ENCODE measurements at places on chromosomes 16 and 17.

GRCh38 chr17:77441130-77441920 lies 300.6 kb downstream of the SEC14L1 start:
- no peak for DNase-seq

- no peak for DNase-seq
Observed at GRCh38 chr17:80755650-80756405, 211.2 kb downstream of the RPTOR start.

DNA sequence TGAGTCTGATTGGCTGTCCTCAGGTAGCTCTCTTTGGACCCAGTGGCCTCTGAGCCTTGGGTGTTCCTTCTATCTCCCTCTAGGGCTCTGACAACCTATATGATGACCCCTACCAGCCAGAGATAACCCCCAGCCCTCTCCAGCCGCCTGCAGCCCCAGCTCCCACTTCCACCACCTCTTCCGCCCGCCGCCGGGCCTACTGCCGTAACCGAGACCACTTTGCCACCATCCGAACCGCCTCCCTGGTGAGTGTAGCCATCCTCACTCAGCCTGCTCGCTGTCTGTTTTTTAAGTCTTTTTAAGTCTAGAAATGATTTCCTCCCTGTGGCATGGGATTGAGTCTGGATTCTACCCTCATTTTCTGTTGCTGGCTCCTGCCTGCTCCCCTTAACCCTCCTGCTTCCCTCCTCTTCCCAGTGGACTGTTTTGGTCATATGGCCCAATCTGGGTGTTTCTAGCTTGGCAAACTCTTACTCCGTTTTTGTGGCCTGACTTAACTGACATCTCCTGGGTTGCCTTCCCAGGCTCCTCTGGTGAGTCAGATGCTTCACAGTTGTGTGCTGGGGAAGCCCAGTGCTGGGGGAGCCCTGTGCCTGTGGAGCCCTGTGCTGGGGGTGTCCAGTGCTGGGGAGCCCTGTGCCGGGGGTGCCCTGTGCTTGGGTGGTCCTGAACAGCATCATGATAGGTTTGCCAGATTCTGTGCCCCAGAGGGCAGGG lies 9.9 kb downstream of the TAOK2 start:
- no peak for DNase-seq

- no peak for DNase-seq
Observed at GRCh38 chr16:72036098-72036497, 18.2 kb upstream of the HP start.

DNA sequence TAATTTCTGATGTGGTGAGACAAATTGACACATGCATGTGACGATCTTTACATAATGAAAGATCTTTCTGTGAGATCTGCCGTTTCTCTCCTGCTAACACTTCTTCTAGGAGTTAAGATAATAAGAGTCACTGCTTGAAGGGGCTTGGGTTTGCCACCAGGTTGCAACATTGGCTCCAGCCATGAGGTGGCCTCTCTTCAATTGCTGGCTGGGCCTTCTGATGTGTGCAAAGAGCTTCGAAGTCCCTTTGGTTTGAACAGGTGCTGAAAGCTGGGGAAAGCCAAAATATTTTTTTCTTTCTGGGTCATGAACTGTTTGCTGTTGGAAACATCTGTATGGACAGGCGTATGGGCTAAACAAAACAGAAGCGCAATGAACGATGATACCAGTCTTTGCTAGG lies 204.1 kb upstream of the SALL1 start:
- no peak for DNase-seq

DNA sequence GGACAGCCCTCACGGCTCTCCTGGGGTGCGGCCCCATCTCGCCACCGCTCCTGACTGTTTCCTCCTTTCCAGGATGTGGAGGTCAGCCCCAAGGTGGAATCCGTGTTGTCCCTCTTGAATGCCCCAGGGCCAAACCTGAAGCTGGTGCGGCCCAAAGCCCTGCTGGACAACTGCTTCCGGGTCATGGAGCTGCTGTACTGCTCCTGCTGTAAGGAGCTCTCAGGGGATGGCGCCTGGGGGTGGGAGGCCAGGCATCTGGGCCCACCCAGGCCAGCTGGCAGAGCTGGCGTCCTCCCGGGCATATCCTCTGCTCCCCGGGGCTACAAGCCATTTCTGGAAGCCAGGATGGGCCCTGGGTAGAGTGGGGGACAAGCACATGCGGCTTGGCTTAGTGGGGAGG lies 13.2 kb downstream of the IL34 start:
- no peak for DNase-seq

GRCh38 chr17:78923660-78924453 lies 1.3 kb downstream of the TIMP2 start:
- peak; percentile 45 for DNase-seq

- DNase-seq = no peak
Observed at GRCh38 chr17:7203391-7203790, 16.2 kb downstream of the DLG4 start.

GRCh38 chr17:74413491-74413890 lies 18.4 kb upstream of the GPRC5C start:
- no peak for DNase-seq

- DNase-seq = no peak
Observed at GRCh38 chr16:12392585-12393091, 411.0 kb downstream of the CPPED1 start.

DNA sequence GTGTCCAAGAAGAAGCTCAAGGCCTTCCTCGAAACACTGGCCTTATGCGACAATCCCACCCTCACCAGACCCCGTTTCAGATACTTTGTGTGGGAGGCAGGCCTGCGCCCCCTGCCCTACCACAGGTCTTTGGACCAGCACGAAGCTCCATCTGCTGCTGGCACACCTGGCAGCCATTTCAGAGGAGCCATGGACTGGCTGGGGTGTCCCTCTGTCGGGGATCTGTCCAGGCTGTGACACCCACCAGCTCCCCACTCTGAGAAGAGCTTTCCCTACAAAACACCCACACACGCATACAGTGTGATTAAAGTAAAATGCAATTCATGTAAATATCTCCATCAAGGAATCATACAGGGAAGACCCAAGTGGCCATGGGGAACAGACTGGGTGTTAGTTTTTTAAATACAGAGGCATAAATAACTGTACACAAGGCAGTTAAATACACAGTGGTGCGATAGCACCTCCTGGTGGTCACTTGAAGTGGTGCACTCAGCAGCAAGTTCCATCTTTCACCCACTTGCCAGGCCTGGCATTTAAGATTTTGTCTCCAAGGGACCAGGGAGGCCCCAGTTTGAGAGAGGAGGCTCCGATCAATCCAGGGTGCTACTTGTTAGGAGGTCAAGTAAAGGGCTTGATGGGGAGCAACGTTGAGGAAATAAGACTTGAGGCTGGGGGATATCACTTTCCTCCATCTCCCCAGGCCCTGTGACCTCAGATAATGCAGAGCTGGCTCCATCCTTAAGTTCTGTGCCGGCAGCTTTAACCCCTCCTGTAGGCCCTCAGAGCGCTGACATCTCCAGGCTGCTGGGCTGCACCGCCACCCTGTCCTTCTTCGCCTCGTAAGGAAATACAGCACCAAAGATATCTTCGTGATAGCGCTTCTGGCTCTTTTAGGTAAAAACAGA lies 43.6 kb downstream of the NOS2 start:
- DNase-seq = peak; percentile 40

DNA sequence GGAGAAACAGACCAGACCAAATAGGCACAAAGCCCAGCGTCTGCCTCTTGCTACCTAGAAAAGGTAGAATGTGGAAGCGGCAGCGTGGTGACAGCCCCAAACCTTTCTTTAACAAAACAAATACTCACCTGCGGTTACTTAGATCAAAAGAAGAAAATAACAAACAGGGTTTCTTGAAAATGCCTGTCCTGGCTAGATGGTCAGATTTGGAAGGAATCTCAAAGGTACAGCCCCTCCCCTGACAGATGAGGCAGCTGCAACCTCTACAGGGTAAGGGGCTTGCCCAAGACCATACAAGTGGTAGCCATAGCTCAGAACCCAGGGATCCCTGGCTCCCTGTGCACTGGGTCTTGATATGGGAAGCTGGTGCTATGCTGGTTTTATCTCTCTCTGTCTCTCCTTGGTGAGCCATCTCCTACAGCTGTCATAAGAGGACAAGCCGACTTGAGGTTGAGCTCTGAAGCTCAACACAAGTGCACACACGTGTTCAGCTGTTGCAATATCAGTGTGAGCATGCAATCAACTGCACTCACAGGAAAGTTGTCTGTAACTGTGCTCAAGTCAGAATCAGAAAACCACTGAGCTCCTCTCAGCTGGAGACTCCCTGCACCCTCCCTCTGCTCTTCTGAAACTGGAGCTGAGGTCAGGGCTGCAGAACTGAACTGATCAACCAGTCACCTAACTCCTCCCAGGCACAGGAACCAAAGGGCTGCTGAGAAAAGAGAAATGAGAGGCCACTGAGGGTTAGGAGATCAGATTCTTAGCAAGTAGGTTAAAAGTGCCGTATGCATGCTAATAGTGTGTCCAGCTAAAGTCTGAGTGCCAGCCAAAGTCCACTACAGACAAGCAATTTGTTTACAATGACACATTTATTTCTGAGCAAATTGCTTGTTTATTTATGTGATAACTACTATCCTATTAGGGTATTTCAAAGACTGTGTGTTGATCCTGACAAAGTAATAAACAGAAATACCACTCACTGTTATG lies 6.1 kb upstream of the RNF157 start:
- no peak for DNase-seq

- no peak for DNase-seq
Observed at GRCh38 chr17:57739402-57740234, 5.5 kb downstream of the CCDC182 start.

GRCh38 chr17:75980188-75981018 lies 1.4 kb downstream of the TEN1 start:
- no peak for DNase-seq

GRCh38 chr17:78490673-78491072 lies 86.5 kb downstream of the DNAH17 start:
- DNase-seq = no peak

DNA sequence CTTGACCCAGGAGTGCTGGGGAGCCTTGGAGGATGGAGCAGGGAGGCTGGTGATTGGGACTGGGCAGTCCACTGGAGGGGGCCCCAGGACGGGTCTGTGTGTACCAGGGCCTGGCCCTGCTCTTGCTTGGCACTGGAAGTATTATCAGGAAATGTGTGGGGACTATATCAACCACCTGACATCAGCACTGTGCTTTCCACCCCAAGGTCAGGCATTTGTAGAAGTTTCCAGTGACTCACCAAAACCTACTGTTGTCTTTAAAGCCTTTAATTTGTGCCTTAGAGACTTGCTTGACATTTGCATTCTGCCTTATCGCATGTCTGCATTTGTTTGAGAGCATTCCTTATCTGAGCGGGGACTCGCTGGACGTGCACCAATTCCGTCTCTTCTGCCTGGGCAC lies 323.1 kb downstream of the FOXL1 start:
- DNase-seq = no peak

DNA sequence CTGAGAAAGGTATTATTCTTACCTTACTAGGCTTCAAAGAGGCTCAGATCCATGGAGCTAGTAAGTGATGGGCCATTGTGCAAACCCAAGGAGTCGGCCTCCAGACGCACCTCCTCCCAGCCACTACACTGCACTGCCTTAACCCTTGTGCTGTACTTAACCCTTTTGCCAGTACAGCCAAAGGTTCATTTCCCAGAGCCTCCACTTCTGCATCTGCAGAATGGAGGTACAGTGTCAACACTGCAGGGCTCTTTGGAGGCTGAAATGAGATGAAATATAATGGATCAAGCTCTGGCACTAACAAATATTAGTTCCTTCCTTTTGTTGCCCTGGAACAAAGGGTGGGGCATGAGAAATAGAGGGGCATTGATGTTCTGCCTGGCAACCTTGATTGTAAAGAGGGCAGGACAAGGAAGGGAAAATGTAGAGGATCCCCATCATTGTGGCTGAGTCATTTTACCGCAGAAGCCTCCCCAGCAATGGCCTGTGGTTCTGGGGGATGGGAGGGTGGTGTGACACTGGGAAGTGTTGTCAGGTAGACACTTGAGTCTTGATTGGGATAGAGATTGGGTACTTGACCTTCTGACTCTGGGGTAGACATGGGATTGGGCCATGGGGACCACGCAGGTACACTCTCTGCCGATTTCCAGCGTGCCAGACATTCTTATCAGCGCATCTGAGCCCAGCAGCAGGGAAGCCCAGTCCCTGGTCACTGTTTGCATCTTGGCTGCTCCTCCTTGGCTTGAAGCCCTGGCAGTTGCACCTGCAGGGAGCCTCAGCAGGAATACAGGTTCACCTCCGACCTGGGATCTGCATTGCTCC lies 84.0 kb downstream of the MSI2 start:
- DNase-seq = no peak

DNA sequence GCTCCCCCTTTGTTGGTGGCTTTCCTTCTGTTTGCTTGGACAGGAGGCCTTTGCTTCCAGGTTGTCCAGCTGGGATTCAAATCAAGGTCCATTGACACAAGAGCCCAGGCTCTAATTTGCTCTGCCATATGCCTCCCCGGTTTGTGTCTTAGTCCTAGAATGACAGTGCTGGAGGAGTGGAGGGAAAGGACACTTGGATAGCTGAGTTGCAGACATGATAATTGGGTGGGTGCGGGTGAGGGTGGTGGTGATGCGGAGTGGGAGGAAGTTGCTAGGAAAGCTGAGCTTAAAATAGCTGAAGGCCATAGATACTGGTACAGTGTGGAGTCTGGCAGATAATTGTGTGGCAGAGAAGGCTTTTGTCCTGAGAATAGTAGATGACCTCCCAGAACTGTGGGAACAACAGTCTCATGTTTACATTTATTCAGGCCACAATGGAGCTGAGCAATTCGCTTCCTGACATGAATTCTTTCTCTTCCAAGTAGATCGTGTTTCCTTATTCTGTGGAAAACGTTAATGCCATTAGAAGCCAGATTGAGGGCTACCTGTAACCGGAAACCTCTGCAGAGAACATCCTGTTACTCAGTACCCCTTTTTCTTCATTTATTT lies 23.8 kb downstream of the SEC14L1 start:
- DNase-seq = no peak

- no peak for DNase-seq
Observed at GRCh38 chr17:16529906-16530305, 37.9 kb upstream of the LRRC75A start.

DNA sequence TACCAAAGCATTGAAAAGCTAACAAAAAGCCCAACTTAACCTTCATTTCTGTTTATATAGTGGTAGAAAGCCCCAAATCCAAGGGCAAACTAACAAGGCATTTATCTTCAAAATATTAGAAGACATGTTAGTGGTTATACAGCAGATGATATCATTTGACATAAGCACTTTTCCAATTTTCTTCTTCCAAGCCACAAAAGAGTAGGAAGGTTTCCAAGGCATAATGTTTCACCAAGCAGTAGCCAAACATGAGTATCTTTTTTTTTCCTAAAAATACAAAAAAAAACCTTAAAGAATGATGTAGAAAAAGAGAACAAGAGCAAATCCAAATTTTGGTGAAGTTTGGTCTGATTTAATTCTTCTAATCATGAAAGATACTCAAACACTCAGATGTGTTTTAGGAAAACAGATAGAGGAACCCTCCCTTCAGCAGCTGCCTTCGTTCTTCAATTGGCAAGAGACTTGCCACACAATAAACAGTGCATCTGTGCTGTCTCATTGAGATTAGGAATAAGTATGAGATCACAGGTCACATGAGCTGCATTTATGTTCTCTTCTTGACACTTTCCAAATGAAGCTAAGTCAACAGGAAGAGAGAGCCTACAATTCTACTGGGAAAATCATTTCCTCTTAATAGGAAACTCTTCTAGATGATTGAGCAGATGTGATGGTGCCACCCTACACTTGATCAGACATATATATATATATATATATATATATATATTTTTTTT lies 106.7 kb downstream of the TTC19 start:
- no peak for DNase-seq
